ENCODE measurements at places on chromosomes 6 and 20.

GRCh38 chr20:10648651-10649050 is 25.1 kb downstream of the JAG1 start:
- DNase-seq: no peak

- no peak for DNase-seq
Observed at GRCh38 chr20:53760025-53760441, 166.4 kb upstream of the ZNF217 start.

DNA sequence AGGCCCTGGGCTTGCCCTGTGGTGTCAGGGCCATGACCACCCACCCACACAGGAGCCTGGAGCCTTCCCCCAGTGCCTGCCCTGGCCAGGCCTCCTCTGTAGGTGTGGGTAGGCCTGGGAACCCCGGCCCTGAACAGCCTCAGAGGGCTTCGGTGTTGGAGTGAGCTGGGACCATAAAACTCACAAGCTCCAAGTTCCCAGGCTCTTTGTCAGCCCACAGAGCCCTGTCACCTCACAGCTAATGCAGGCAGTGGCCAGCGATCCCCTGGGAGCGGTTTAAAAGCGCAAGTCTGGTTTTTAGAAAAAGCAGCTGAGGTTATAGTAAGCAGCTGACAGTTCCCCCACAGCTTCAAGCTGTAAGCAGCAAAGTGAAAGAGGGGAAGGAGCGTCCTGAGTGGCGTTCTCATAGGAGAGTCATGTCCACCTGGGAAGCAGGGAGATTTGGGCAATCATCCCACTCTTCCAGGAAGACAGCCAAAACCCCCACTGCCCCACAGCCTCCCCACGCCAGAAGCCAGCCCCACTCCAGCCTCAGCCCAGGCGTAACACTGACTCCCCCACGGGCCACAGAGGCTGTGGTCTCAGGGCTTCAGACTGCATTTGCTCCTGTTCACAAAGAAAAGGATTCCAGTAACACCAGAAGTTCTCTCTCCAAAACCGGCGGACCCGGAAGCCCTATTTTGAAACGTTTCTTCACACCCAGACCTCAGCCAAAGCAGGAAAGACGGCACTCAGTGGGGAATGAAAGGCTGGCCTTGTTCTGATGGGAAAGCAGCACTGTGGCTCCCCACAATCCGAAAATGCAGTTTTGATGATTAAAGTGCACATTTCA is 34.3 kb upstream of the FOXC1 start:
- DNase-seq: no peak

GRCh38 chr6:158667360-158667981 is 17.6 kb downstream of the SYTL3 start:
- no peak for DNase-seq

DNA sequence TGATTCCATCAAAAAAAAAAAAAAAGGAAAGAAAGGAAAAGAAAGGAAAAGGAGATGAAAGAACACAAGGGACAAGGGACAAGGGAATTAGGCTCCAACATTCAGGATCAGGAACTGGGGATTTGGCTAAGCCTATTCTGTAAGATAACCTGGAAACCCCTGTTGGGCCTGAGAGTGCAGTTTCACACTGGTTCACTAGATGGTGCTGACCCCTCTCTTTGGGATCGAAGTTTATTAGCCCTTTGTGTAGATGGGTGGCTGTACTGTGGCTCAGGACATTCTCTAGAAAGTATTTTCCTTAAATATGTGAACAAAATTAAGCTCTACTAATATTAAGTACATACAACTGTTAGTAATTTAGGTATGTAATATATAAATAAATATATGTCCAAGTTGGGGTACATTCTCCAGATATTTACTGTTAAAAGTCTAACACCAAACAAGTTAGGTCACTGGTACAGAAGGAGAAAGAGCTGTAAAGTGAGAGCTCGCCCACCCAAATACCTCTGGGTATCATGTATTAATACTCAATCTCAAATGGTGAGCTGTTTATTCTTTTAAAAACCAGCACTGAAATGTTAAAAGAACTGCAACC is 6.3 kb downstream of the OR2A4 start:
- DNase-seq: no peak

DNA sequence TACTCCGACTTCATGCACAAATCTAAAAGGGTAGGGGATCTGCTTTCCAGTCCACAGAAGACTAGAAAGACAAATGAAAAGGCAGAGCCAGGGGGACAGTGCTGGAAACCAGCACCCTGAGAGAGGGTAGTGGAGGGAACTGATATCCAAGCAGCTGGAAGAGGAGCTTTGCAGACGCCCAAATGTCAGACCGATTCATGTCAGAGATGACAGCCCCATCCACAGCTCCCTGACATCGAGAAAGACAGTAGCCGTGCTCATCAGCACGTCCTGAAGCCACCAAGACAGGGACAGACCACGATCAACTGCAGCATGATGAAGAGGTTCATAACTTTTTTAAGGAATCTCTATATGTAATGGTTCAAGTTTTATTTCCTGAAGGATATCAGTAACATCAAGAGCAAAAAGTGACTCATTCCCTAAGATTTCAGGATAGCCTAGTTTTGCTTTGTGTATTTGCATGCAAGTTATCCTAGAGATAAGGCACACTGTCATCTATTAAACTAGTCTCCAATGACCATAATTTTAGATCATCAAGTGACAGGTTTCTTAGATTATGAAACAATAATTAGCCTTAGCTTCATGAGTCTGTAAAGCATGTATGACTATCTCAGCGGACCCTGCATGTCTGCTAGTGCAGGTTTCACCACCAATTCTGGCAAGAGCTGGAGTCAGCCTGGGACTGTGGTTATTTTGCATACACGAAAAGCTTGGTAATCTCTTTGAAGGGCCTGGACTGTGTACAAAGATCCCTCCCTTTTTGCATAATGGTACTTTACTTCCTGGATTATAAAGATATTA is 43.0 kb downstream of the PRDM1 start:
- no peak for DNase-seq

- no peak for DNase-seq
Observed at GRCh38 chr6:32983964-32984621, 15.7 kb downstream of the BRD2 start.

GRCh38 chr20:61765871-61766654 is 299.6 kb downstream of the TAF4 start:
- DNase-seq: no peak

DNA sequence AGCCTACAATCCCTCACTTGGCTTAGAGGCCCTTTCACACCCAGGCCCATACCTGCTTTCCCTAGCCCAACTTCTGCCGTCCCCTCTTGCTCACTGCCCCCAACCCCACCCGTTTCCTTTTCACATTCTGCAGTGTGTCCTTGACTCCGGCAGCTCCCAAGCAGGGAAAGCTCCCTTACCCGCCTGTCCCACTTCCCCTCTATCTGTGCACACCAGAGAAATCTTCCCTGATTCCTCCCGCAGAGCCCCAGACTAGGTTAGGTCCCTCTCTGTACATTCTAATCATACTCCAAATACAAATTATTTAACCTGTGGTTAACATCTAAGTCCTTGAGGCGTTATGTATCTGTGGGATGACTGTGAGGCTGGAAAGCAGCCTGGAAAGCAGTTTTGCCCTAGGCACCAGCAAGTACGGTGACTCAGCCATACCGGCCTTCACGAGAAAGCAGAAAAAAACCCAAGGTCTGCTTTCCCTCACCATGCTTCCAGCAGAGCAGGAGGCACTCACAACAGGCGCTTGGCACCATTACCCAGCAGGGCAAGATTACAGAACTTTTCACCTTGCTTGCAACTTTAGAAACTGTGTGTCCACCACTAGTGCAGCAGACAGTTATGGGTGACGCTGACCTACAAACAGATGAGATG is 22.3 kb downstream of the ELOVL5 start:
- DNase-seq: no peak

Measured in activated T-cell treated with anti-CD3 and anti-CD28 coated beads for 24 hours (primary cell).